ENCODE measurements at places on chromosomes 4 and X.
A peak's percentile ranks its signal among the peaks of the same experiment; 100 is the strongest.

- DNase-seq: no peak
Observed at GRCh38 chrX:55336176-55336575, 71.5 kb upstream of the PAGE3 start.

GRCh38 chr4:85615952-85616351 is 141.0 kb downstream of the ARHGAP24 start:
- no peak for DNase-seq

DNA sequence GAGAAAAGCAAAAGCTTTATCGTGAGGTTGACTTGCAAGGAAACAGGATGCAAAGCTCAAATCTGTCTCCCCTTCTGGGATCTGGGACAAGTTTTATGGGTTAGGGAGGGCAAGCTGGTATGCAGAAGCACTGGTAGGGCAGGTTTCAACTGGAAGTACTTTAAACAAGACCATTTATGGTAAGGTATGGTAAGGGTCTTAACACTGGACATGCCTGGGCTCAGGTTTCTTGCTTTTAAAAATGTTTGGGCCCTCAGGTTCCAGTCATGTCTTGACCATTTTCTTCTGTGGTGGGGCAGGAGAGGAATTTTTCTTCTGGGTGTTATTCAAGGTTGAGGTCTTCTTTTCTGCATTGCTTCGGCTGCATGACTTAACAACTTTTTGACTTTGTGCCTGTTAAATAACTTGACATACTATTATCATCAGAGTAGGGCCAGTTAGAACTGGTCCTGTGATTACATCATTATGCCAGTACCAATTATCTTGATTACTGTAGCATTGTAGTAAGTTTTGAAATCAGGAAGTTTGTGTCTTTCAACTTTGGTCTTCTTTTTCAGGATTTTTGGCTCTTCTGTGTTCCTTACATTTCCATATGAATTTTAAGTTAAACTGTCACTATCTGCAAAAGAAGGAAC is 33.7 kb downstream of the CD38 start:
- no peak for DNase-seq

GRCh38 chrX:147179625-147180024 is 365.1 kb upstream of the CXorf51A start:
- no peak for DNase-seq

- no peak for DNase-seq
Observed at GRCh38 chrX:11336201-11336600, 43.0 kb downstream of the AMELX start.

DNA sequence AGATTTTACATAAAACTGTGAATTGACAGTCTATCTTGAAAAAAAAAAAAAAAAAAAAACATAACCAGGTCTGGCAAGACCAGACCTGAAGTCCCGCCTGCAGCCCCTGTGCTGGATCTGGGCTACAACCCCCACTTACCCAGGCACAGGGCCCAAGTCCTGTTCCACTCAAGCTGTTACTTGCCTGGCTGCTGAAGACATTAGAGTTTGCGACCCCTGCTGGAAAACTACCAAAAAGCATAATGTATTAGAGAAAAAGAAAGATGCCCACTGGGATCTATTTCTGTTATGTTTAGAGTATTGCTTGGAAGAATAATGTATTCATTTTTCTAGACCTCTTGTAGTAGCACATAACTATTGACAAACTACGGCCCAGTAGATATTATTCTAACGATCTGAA is 4.7 kb downstream of the HS3ST1 start:
- DNase-seq: no peak

GRCh38 chr4:44558031-44558605 is 93.3 kb downstream of the YIPF7 start:
- no peak for DNase-seq

DNA sequence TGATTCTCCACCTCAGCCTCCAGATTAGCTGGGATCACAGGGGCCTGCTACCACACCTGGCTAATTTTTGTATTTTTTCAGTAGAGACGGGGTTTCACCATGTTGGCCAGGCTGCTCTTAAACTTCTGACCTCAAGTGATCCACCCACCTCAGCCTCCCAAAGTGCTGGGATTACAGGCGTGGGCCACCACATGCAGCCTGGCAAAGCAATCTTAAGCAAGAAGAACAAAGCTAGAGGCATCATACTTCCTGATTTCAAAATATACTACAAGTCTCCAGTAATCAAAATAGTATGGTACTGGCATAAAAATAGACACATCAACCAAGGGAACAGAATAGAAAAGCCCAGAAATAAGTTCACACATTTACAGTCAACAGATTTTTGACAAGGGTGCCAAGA is 12.8 kb upstream of the F8A1 start:
- no peak for DNase-seq

DNA sequence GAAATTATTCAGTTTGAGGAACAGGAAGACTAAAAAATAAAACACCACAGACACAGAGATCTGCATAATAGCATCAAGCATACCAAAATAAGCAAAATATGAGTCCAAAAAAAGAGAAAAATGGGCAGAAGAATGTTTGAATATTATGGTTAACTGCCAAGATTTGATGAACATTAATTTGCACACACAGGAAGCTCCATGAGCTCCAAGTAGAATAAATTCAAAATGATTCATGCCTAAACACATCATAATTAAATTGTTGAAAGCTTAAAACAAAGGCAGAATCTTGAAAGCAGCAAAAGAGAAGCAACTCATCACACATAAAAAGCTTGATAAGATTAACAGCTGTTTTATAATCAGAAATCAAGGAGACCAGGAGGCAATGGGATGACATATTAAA is 156.6 kb upstream of the ARSJ start:
- DNase-seq: no peak

- DNase-seq: no peak
Observed at GRCh38 chr4:106496061-106496460, 127.5 kb upstream of the GIMD1 start.

DNA sequence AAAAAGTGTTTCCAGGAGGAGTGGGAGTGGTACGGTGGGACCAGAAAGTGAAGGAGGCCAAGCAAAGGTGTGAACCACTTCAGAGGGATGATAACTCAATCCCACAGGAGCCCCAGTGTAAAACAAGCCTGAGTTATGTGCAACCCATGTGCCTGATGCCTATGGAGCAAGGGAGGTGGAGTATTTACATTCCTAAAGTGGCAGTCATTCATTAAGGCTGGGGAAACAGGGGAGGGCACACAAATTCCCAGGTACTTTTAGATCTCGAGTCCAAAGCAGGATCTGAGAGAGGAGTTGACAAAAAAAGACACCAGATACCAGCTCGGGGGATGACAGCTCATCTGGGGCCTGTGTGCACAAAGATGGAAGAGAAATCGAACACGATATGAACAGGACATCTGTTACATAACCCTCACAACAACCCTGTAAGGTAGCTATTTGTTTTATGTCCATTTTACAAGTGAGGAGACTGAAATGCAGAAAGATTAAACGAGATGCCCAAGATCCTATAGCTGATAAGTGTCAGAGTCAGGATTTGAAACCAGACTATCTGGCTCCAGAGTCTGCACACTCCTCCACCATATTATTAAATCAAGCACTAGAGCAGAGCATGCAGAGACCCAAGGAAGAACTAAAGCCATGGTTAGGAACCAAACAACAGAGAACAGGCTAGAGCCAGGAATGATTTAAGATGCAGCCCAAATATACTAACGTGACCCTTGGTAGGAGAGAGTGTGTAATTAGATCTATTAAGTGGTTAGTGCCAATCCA is 91.9 kb upstream of the MAPK10 start:
- DNase-seq: no peak

- no peak for DNase-seq
Observed at GRCh38 chrX:43316146-43316545, 340.0 kb upstream of the MAOA start.

DNA sequence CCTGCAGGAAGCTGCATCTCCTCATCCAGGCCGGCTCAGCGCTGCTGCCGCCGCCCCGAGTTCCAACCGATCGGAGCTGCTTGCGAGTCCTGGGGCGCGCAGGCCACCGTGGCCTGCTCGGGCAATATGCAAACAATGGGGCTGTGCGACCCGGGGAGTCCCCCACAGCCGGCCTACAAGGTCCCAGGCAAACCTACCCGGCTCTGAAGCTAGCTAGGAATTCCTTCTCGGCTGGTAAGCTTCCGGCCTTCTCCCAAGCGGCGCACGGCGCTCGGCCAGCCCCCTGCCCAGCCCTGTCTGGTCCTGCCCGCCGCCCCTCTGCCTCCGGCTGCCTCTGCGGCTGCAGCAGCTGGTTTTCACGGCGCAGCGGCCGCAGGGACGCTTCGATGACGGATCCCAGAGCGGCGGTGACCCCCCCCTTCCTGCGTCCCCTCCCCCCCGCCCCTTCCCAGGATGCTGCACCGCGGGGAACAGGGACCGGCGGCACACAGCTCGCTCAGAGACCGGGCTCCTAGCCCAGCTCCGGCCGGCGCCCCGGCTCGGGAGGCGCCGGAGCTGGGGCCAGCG is 59.4 kb downstream of the TSC22D3 start:
- no peak for DNase-seq

DNA sequence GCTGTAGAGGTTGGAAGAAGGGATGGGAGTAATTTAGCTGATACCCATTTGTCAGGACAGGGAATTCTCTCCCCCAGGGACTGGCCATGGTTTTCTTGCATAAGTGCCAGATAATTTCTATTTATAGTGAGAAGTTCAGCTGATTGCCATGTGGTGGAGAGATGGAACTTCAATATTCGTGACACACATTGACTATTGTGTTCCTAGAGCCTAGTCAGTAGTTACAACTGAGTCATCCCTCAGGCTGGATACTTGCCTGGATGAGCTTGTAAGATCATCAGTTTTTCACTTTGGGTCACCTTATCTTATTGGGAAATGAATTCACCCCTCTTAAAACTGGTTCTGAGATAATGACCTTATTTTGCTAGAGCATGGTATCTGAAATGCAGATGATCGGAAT is 32.2 kb downstream of the CFAP299 start:
- no peak for DNase-seq

DNA sequence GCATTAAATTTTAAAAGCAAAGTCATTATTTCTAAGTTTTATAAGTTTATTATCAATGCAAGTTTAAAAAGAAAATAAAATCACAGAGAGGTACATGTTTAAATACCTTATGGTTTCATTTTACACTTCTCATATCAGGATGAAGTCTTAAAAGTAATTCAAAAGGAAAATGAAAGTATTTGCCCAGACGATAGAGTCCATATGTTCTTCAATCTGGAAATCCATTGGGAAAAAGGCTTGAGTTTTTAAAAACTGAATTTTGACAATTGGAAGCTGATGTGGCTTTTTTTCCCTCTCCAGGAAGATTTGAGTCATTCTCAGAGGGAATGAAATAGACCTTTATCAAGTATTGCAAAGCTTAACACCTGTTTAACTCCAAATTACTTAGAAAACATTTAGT is 37.1 kb downstream of the MAB21L2 start:
- DNase-seq: no peak

DNA sequence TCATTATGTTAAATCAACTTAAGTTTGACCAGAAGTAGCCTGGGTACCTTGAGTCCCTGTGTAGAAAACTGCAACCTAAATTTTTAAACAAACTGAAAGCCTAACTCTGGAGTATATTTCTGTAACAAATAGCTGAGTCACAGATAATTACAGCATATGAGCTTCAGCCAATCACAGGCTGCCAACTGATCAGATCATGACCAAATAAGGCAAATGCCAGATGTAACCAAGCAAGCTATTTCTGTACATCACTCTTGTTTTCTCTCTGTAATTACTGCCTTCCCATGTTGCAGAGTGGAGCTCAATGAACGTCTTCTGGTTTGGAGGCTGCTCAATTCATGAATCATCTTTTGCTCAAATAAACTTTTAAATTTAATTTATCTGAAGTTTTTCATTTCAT is 980.9 kb upstream of the DIAPH2 start:
- DNase-seq: no peak

DNA sequence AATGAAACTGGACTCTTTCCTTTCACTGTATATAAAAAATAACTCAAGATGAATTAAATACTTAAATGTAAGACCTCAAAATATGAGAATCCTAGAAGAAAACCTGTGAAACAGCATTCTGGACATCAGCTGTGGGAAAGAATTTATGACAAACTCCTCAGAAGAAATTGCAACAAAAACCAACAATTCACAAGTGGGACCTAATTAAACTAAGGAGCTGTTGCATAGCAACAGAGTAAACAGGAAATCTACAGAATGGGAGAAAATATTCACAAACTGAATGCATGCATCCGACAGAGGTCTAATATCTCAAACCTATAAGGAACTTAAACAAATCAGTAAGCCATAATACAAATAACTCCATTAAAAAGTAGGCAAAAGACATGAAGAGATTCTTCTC is 851.7 kb upstream of the PCDH10 start:
- no peak for DNase-seq

DNA sequence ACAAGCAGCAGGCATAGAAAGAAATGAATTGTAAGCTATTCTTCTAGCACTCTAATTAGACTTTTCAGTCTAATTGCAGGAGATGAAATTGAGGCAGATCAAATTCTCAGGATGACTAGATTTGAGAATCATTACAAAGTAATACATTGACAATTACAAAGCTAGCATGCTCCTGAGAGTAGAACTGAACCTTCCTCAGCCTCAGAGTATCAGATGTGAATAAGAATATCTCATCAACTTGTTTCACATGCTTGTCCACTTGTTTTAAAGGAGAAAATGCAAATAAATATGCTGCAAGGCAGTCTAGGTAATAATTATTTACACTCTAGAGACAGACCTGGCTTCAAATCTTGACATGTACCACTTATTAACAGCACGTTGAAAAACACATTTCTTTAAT is 491.0 kb upstream of the MAGEB2 start:
- no peak for DNase-seq

GRCh38 chr4:109590905-109591304 is 30.9 kb downstream of the MCUB start:
- DNase-seq: no peak

- no peak for DNase-seq
Observed at GRCh38 chr4:182385897-182386296, 142.7 kb downstream of the TENM3 start.

GRCh38 chrX:123064053-123064452 is 120.0 kb upstream of the GRIA3 start:
- DNase-seq: no peak

GRCh38 chr4:104571341-104571740 is 76.6 kb upstream of the CXXC4 start:
- DNase-seq: no peak

DNA sequence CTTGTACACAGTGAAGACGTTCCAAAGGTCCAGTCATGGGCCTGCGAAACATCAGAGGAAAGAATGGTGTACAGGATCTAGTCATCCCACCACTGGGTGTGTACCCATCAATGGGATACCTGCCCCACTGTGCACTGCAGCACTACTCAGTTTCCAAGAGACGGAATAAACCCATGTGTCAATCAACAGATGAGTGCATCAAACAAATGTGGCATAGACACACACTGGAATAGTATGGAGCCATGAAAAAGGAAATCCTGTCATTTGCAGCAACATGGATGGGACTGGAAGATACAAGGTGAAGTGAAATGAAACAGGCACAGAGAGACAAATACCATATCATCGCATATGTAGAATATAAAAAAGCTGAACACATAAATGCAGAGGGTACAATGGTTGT is 48.0 kb downstream of the DHRSX start:
- DNase-seq: no peak

- DNase-seq: no peak
Observed at GRCh38 chr4:88522702-88523324, 763 bp downstream of the PYURF start.

GRCh38 chr4:830601-831482 is 4.9 kb upstream of the CPLX1 start:
- no peak for DNase-seq

- DNase-seq: peak; percentile 66
Observed at GRCh38 chrX:69163936-69164741, 1.1 kb downstream of the PJA1 start.

Data from type B pancreatic cell (in vitro differentiated cells).